ENCODE measurements at places on chromosomes 6 and 20.

- no peak for DNase-seq
These were observed 44.6 kb upstream of the HDDC2 start for GRCh38 chr6:125346201-125346925.

DNA sequence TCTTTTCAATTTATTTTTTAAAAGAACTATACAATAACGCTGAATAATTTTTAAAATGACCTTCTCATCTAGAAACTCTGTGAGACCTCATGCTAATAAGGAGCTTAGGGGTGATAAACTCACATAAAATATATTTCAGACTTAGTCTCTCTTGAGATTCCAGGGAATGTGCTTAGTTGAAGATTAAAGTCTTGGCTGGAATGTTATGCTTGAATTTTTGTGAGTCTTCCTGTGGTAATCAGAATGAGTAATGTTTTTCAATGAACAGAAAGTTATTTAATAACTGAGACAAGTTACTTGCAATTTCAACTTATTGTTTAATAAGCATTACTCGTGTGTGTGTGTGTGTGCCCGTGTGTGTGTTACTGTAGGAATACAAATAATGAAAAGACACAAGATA lies 379.9 kb upstream of the EPHA7 start:
- no peak for DNase-seq

DNA sequence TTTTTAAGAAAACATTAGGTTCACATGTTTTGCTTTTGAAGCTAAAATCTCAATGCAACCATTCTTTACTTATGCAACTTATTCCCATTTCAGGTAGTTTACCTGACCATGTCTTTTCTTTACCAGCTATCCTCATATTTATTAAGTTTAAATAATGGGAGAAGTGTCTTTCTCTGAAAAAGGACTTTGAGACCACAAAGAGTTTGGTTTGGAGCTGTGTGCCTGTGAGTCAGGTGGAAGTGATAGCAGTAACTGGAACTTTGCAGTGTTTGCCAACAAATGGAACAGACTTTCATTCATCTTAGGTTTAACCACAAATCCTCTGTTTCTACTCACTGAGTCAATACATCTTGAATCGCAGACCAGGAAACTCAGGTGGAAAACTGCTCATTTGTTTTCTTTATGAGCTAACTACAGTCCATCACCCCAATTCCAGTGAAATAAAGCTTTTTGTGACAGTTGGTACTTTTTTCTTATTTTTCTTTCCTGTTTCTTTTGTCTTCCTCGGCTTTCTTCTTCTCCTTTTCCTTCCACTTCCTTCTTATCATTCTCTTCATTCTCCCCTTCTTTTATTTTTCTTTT lies 148.3 kb upstream of the RIN2 start:
- DNase-seq = no peak

- DNase-seq = no peak
These were observed 387.6 kb downstream of the CDC5L start for GRCh38 chr6:44775121-44775520.

DNA sequence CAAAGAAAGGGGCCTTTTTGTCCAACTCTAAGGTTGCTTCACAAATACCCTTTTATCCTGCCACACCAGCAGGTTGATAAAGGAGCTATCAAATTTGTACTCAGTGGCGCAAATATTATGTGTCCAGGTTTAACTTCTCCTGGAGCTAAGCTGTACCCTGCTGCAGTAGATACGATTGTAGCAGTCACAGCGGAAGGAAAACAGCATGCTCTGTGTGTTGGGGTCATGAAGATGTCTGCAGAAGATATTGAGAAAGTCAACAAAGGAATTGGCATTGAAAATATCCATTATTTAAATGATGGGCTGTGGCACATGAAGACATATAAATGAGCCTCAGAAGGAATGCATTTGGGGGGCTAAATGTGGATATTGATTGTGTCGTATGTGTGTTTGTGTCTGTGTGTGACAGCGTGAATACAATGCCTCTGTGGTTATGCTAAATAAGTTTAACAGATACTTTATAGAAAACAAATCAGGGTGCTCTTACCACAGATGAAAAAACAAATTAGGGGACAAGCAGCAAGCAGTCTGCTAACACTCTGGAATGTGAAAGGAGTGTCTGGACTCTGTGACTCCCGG lies 33.6 kb downstream of the HM13 start:
- no peak for DNase-seq

DNA sequence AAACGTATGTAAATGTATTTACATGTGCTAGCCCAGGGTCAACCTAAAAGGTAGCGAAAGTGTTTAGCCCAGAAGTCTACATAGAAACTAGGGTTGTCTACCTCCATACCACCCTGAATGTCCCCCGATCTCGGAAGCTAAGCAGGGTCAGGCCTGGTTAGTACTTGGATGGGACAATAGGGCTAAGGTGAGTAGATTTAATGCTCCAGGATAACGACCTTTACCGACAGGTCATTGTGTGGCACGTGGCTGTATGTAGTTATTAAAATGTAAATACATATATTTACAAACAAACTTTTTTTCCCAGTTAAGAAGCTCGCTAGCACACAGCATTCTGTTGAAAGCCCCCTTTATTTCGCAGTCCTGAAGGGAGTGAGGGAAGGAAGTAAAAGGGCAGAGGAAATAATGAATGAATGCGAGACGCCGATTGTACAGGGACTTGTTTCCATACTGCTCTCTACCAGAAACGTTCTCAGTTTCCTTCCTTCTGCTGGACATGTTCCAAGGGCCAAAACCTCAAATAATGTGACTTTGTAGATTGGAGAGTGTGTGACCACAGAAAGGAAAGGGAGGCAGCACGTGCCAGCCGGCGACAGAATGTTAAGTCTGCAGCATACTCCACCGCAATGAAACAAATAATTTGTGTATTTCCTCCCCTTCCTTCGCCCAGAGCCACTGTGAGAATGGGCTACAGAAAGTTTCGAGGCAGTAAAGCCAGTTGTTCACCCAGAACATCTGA lies 612 bp downstream of the ADAT2 start:
- DNase-seq = no peak

DNA sequence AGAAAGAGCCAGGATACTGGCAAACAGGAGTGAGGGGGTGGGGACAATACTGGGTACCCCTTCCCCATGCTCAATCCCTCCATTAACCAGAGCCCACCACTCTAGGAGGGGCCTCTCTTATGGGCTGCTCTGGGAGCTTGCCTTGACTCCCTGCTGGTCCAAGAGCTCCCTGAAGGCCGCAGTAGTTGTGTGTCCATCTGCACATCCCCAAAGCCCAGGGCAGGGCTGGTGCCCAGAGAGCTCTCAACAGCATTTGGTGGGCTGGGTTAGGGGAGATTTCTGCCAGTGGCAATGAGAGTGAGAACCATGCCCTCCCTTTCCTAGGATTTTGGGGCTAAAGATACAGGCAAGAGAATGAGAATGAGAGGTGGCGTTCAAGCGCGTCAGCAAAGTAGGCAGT lies 230.6 kb upstream of the PMEPA1 start:
- DNase-seq = no peak

GRCh38 chr6:15329197-15329671 lies 83.4 kb downstream of the JARID2 start:
- no peak for DNase-seq

DNA sequence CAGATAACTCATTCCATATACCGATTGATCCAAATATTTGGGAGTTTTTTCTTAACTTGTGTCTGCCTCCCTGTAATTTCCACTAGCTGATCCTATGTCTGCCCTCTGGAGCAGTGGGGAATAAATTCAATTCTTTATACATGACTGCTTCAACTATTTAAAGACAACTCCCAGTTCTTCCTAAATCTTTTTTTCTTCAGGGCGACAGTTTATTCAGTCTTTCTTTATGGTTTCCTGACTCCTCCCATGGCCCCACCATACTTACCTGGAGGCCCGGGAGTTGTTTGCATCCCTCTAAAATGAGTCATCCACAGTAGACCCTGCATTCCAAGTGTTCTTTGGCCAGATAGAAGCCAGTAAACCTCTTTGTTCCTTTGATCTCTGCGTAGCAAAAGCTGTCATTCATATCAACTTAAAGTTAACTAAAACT lies 73.6 kb downstream of the LCA5 start:
- DNase-seq = no peak

DNA sequence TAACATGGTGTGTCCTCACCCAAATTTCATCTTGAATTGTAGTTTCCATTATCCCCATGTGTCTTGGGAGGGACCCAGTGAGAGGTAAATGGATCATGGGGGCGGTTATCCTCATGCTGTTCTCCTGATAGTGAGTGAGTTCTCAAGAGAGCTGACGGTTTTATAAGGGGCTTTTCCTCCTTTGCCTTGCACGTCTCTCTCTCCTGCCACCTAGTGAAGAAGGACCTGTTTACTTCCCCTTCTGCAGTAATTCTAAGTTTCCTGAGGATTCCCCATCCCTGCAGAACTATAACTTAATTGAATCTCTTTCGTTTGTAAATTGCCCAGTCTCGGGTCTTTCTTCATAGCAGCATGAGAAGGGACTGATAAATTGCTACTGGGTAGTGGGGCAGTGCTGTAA lies 789.3 kb downstream of the FRK start:
- DNase-seq = no peak

DNA sequence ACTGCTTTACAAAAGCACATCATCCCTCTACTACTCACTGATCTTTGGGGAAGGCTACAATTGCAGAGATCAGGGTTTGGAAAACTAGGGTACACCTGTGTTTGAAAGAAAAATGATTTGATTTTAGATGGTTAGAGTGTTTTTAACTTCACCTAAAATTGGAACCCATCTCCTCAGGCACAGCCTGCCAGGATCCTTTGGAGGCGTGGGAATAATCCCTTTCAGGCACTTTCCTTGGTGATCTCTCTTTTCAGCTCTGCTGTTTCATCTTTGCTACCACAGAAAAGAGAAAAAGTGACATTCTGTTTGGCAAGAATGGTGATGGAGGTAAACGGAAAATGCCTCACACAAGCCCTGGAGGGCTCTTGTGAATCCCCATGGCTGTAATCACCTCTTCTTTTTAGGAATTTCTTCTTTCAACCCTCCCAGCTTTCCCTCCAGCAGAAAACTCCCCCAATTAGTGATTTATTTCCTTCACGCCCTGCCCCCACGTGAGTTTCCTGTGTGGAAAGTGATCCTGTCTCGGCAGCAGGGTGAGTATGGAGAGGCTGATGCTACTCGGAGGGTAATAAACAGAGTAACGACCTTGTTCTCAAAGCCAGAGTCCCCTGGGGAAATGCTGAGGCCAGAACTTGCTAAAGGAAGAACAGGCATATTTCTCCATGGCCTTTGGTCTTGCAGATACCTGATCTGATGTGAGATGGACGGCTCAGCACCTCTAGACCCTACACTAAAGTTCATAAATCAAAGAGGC lies 9.2 kb downstream of the KCNG1 start:
- DNase-seq = no peak

GRCh38 chr6:87213364-87213763 lies 58.0 kb downstream of the ZNF292 start:
- no peak for DNase-seq

- DNase-seq = no peak
These were observed 69.8 kb upstream of the LYRM2 start for GRCh38 chr6:89708316-89708715.

GRCh38 chr6:16688984-16689636 lies 72.2 kb downstream of the ATXN1 start:
- no peak for DNase-seq

DNA sequence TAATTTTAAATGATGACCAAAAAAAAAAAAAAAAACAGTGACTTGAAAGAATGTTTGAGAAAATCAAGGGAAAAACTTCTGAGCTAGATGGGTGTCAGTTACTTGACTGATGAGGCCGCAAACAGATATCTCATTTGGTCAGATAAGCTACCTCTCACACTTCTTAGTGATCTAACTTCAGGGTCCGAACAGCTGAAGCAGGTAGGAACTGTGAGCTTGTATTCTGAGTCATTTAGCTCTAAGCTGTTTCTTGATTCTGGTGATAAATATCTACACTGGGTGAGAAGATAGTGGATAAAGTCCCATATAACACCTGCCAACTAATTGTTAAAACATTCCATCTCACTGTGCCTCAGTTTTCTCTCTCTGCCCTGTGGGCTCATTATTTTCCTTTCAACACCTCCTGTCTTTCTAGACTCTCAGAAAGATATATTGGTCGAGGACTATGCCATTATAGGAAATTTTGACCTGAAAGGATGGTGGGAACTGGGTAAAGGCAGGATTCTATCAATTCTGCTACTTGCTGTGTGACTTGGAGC lies 7.7 kb downstream of the KIF3B start:
- no peak for DNase-seq

GRCh38 chr6:80457439-80457933 lies 351.0 kb downstream of the BCKDHB start:
- DNase-seq = no peak

GRCh38 chr6:109237077-109237985 lies 142.0 kb downstream of the CEP57L1 start:
- no peak for DNase-seq

- no peak for DNase-seq
These were observed 10.4 kb upstream of the BPI start for GRCh38 chr20:38293491-38294065.

- no peak for DNase-seq
These were observed 18.5 kb upstream of the RNF39 start for GRCh38 chr6:30093951-30094661.

DNA sequence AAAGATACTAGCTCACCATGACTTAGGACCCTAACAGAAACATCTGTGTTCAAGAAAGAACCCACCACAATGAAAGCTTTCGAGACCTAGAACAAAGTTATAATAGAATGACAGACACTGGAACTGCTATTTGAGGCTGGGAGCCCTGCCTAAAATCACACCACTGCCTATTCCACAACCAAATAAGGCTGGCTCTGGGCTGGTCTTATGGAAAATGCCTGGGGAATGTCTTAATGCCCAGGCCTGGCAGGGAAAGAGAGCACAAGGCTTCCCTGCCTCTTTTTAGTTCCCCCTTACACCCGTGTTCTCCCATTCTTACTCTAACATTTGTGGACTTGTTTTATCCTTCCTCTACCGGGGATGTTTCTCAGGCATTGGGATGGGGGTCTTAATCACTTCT lies 5.6 kb upstream of the METTL24 start:
- no peak for DNase-seq

DNA sequence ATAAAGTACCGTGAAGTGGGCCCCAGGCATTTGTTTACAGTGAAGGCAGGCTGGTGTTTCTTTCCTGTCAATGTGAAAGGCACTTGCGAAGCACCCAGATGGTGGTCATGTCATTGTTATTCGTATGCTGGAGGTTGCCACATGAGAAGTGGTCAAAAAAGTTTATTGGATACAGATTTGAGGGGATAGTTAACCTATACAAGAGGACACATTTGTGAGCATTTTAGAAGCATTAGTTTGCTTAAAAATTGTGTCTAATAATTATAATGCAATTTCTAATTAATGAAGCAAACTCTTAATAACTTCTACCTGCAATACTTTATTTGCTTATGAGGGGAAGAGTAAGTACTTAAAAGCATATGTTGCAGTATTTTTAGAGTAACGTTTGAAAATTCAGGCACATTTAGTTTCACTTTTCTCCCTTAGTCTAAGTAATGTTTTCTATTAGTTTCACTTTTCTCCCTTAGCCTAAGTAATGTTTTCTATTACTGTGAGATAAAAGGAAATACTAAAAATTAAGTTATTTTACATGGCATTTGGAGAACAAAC lies 120.7 kb upstream of the CLDN20 start:
- DNase-seq = no peak

DNA sequence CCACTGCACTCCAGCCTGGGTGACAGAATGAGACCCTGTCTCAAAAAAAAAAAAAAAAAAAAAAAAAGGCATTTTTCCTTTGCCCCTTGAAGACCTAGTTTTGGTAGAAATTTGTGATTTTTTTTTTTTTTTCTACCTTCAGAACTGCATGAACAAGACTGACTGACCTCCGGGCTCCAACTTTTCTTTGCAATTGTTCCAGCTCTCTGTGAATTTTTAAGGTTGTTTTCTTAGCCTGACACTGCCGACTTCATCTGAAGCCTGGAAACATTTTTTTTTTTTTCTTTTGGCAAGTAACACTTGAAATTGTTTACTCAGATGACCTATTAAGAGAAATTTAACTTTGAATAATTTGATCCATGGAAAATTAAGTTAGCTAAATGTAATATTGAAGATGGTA lies 73.0 kb downstream of the SLC24A3 start:
- no peak for DNase-seq

All from NCI-H510A (cell line).